ENCODE measurements at places on chromosomes 6 and 20. TPM values are rescaled to one million over a fixed set of nuclear protein-coding genes. Genes with fewer than 3 reads are reported as not detected.

FAM209B gene
- total RNA-seq = 0.13 TPM

TCP11 gene
- 0.44 TPM for total RNA-seq

GJA1 gene
- 55.9 TPM for total RNA-seq

GRCh38 chr6:24899997-24900325, 35.8 kb downstream of the RIPOR2 start:
- DNase-seq = peak; percentile 50

DNA sequence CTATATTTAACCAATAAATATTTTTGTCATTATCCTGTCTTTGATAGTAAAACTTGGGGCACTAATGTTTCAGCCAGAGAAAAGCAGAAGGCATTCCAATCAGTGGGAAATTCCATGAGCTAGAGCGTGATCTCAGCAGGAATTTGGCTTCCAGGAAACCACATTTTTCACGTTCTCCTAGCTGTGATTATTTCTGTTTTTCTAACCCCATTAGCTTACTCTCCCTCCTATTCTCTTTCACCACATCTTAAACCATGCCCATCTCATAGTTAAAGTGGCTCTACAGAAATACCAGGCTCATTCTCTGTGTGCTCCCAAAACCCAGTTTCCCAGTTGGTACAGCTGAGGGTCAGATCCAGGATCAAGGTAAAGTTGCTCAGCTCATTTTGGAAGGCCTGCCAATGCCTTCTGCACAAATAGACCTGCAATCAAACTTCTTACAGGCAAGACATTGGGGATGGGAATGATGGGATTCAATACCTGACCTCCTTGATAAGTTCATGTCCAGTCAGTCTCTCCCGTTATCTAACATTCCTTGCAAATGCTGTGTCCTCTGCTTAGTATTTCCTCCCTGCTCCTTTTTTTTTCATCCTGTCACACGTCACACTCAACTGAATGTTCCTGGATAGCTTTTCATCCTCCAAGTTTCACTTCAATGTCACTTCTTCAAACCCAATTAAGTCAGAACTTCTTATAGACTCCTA, 33.1 kb upstream of the TMEM30A start:
- DNase-seq = peak; percentile 59

C6orf132 gene
- 0.53 TPM for total RNA-seq

GRCh38 chr6:137709424-137710236, 157.4 kb upstream of the TNFAIP3 start:
- DNase-seq = no peak

- no peak for DNase-seq
These were observed 92.0 kb downstream of the ATXN1 start for GRCh38 chr6:16669227-16669626.

PACSIN1 gene
- total RNA-seq = 0.27 TPM

GRCh38 chr6:26205161-26205624, 118.0 kb downstream of the HFE start:
- DNase-seq = peak; percentile 97

GRCh38 chr20:58078741-58079522, 149.5 kb downstream of the ANKRD60 start:
- peak; percentile 86 for DNase-seq

GRCh38 chr20:51236421-51236820, 213.5 kb upstream of the KCNG1 start:
- peak; percentile 20 for DNase-seq

DNA sequence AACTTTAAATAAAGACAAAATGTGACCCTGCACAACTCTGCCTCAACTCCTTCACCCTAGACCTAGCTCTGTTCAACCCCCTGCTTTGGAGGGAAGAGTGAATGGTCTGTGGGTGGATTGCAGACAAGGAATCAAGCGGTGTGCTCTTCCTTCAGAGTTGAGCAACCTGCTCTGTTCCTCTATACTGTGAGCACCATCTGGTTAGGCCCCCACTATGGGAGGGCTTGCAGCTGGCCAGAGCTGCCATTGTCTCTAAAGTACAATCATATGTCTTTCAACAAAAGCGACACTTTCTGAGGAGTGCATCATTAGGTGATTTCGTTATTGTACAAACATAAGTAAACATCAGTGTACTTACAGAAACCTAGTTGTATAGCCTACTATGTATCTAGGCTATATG, 406.1 kb upstream of the MARCKS start:
- no peak for DNase-seq

UBE2C gene
- 23.1 TPM for total RNA-seq

GRCh38 chr6:169811521-169812256, 60.3 kb downstream of the ERMARD start:
- no peak for DNase-seq

DNA sequence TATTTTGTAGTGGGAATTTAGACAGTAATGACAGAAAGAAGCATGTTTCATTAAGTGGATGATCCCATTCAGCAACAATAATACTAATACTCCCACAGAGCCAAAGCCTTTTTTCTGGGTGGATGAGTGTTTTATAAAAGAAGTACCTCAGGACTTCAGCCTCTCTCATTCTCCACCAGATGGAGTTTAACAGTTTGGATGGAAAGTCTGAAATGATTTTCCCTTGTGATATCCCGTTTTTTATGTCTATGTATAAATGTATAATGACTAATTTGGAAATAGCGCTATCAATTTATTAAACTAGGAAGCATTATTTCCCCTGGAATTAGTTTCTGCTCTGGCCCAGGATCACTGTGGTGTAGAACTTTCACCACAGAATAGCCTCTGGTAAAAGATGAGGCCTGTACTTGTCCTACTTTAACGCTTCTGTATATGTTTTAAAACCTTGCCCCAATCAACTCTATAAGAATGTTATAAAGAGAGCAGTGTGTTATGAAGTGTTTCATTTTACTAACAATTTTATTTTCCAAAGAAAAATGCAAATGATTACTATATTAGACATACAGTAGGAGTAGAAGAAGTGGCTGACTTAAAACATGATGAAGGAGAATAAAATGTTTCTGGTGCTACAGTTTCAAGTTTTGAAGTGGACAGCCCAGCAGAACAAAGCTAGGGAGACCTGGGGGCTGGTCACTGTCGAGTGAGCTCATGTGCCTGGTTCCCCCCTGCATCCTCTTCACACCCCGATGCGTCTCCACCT, 135.6 kb downstream of the HIVEP1 start:
- DNase-seq = peak; percentile 36

GRCh38 chr6:114007516-114007915, 36.6 kb upstream of the HDAC2 start:
- DNase-seq = no peak

- DNase-seq = no peak
These were observed 56.9 kb downstream of the RTN4IP1 start for GRCh38 chr6:106572436-106572835.

DNA sequence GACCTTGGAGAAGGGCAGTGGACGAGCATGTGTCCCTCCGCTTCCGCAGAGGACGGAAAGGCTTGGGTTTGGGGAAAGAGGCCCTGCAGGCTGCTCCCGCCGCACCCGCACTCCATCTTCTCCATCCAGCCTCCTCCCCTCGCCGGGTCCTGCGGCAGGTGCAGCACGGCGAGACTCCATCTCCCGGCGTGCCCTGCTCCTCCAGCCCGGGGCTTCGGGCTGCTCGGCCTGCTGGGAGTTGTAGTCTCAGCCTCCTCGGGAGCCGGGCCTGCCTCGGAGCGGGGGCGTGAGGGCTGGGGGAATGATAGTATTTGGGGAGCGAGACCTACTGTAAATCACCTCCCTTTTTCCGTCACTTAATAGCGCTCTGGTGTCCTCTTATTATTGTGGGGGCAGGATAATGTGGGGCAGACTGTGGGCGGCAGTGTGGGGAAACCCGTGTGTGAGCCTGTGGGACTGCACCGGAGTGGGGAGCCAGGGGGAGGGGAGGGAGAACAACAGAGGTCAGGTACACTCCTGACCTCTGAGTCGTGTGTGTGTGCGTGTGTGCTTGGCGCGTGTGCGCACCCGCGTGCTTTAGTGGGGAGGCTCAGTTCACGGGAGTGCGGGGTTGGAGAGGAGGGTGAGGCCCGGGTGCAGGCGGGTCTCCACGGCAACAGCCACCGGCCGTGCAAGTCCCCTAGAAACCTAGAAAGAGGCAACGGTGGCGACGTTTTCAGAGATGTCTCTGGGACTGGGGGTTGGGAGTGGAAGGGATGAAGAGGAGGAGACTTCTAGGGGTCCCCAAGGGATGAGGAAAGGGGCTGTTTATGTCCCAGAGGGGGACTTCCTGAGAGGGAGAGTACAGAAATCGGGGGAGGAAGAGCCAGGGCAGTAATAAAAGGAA, 4.1 kb downstream of the TTBK1 start:
- peak; percentile 71 for DNase-seq

- peak; percentile 75 for DNase-seq
These were observed 129.5 kb upstream of the GGTLC1 start for GRCh38 chr20:24118034-24118433.

CRISP2 gene
- not detected for total RNA-seq

- DNase-seq = no peak
These were observed 132.3 kb upstream of the NHSL1 start for GRCh38 chr6:138631566-138631965.

DNA sequence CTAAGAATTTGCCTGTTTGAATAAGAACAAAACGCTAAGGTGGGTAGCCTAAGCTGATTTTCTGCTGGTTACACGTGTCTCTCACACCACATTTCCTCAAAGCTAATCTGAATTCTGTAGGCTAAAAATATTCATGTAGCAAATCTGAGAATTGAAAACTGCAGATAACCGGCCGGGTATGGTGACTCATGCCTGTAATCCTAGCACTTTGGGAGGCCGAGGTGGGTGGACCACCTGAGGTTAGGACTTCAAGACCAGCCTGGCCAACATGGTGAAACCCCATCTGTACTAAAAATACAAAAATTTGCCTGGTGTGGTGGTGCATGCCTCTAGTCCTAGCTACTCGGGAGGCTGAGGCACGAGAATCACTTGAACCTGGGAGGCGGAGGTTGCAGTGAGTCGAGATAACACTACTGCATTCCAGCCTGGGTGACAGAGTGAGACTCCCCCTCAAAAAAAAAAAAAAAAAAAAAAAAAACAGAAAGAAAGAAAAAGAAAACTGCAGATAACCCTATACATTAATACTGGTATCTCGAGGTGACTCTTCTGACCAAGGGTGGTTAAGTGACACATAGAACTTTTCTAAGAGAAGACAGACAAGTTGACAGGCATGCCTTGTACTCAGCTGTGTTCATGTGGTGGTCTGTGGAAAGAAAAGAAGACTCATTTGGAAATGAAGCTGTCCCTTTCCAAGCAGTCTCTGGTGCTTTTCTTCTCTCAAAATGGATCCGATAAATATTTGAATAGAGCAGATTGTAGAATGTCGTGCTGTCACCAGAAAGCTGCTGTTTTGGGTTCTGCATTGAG, 24.7 kb upstream of the ASXL1 start:
- no peak for DNase-seq

DNA sequence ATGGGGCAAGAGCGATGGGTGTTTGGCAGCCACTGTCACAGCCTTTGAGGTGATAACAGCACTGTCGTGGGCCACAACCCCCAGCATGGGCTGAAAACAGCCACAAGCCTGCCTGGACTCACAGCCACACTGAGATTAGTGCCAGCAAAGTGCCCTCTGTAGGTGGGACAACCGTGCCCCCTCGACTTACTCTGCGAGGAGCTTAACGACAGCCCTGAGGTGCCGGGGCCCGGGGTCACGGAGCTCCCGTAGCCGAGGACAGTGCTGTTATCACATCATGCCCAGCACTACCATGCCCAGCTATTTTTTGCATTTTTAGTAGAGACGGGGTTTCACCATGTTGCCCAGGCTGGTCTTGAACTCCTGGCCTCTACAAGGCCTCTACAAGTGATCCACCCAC, 36.6 kb downstream of the SUMO4 start:
- no peak for DNase-seq

DNA sequence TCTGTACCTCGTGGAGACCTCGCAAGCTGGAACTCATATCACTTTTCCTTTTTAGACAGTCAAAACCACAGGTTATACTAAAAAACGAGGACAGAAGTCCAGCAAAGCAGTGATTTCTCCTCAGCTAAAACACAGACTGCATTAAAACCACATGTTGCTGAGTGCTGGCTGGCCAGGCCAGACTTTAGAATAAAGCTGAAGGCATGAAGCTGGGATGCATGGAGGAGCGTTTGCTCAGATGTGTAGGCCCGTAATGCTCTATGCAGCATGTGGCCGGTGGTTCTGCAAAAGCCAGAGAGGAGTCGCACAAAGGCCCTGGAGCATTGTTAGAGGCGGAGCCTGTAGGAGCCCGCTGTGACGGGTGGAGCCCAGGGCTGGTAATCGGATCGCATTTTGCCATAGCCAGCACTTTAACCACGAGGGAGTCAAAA, 83.6 kb downstream of the SMOC2 start:
- peak; percentile 76 for DNase-seq

LST1 gene
- 9.0 TPM for total RNA-seq

DNA sequence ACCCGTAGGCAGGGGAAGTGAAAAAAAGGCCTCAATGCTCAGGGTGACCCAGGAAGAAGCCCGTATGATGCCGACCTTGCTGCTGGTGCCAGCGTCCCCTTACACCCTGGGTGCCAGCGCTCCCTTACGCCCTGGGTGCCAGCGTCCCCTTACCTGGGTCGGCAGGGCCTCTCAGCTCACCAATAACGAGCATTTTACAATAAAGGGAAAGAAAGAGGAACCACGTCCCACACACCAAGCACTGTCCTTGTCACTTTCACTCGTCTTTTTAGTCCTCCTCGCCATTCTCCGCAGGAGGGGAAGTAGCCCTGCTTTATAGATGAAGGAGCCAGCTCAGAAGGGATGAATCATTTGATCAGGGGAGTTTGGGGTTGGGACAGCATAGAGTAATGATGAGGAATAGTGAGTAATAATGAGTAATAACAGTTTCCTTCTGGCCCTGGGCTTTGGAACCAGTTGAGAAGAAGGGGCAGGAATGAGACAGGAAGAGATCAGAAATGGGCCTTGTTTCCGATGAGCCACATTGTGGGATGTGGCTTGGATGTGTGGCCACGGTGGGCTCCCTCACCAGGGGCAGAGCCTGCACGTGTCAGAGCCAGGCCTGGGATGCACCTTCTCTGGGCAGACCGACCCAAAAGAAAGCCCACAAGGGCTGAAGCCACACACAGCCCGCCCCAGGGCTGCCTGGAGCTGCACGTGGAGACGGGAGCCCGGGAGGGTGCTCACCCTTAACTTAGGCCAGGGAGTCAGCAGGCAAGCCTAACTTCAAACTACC, 75.7 kb downstream of the SYNJ2 start:
- no peak for DNase-seq

FABP7 gene
- 0.66 TPM for total RNA-seq

DNA sequence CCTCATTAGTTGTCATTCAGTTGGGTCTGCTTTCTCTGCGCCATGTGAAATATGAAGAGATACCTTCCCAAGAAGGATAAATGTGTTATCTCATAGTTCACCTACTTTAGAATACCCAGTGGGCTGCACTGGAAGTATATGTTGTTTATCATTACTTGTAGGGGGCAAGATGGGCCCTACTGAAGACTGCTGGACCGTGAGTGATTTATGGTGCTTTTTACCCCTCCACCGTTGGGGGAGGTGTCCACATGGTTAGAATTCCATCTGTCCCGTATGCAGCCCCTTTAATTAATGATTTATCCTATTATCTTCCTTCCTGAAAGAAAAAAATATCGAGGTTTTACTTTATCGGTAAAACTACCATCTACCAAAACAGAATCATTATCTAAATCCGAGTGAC, 97.0 kb downstream of the TSHZ2 start:
- DNase-seq = no peak

MCCD1 gene
- not detected for total RNA-seq

- DNase-seq = no peak
These were observed 10.5 kb upstream of the SRXN1 start for GRCh38 chr20:663315-664090.

OOEP gene
- not detected for total RNA-seq

- peak; percentile 86 for DNase-seq
These were observed 126.5 kb downstream of the TSHZ2 start for GRCh38 chr20:53098621-53099020.

BTN1A1 gene
- total RNA-seq = 0.04 TPM

GRCh38 chr20:63641792-63642523, 11.3 kb downstream of the STMN3 start:
- peak; percentile 86 for DNase-seq
